ENCODE measurements at places on chromosomes 2 and 18.
A peak's percentile ranks its signal among the peaks of the same experiment; 100 is the strongest.

GRCh38 chr2:28668106-28668814 lies 83.4 kb upstream of the PPP1CB start:
- no peak for DNase-seq

DNA sequence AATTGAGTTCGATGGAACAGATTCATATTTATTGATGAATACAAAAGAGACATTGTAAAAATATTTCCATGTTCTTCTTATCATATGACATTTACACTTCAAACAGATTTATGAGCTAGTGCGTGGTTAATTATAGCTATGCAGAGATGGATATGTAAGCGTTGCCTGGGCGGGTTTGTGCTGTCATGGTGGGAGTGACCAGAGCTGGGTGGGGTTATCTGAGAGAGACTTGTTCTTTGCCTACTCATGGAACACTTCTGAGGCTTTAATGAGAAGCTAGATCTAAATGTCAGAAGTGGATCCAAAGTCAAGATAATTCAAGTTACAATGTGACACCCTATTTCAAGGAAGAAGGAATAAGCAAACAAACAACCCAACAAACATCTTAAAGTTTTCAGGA lies 162.3 kb upstream of the ZEB2 start:
- no peak for DNase-seq

GRCh38 chr2:224195925-224196571 lies 157.0 kb upstream of the SERPINE2 start:
- DNase-seq = no peak

GRCh38 chr2:210553373-210553772 lies 3.0 kb upstream of the CPS1 start:
- no peak for DNase-seq

DNA sequence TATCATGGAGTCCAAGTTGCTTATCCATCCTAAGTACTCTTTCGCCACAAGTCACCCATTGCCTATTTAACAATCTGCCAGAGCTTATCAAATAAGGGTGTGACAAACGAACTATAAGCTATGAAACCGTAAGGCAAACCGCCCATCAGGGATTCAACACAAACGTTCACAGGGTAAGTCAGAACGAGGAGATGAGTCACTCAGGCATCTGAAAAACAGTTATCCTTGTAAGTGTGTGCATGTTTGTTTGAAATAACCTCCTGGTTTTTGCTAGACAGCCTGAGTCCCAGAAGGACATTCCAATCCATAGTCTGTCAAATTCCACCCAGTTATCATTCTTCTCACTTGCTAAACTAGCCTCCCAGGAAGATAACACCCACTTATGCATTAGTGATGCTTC lies 299.1 kb downstream of the PAX3 start:
- no peak for DNase-seq

DNA sequence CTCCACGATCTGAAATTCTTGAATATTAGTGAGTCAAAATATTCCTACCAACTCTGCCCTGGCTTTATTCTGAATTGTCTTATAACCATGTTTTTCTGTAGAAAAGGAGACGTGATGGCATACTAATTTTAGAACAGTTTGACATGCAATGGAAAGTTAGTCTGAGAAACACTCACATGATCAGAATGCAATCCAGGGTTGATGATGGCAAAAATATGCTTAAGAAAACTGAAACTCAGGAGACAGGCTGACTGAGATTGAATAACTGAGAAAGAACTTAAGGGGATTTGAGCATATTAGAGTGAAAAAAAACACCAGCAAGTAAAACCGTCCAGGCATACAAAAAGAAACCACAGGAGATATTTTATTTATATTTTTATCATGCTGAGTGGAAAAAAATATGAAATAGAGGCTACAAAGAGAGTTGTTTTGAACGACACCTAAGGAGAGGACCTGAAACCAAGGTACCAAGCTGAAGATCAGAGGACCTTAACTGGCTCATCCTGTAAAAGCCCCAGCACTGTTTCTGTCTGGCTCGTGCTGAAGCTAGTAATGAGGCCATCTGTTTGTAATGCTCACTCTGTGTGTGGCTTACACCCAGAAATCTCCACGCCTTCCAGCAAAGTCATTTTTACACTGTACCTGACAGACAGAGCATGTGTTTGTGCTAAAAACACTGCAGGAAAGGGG lies 437.2 kb upstream of the PKDCC start:
- DNase-seq = no peak

GRCh38 chr18:7856733-7857132 lies 289.6 kb downstream of the PTPRM start:
- DNase-seq = no peak

GRCh38 chr2:55151733-55152433 lies 80.2 kb downstream of the CLHC1 start:
- no peak for DNase-seq

- no peak for DNase-seq
Observed at GRCh38 chr2:187429989-187430388, 18.1 kb downstream of the CALCRL start.

DNA sequence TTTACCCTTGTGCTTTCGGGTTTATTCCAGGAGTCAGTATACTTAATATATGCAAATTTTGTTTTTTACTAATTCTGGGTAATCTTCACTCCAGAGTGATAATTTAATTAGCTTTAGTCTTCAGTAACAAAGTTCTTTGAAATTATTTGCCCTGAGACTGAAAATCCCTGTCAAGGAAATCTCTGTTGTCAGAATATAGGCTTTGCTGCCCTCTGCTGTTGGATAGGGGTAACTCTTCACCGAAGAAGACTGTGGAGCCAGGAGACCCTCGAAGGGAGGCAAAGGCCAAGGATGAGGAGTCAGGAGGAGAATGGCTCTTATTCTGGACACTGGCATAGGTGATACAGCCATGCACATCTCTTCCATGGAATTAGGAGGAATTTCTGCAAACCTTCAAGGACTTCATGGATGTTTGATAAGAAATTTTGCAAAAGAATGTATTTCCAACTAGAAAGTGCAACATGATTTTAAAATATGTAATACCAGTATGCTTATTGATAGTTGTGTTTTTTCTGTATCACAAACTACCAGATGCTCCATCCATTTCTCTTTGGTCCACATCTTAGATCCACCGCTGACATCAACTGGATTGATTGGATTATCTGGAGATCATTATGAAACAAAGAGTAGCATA lies 182.3 kb downstream of the RDH14 start:
- DNase-seq = peak; percentile 41

DNA sequence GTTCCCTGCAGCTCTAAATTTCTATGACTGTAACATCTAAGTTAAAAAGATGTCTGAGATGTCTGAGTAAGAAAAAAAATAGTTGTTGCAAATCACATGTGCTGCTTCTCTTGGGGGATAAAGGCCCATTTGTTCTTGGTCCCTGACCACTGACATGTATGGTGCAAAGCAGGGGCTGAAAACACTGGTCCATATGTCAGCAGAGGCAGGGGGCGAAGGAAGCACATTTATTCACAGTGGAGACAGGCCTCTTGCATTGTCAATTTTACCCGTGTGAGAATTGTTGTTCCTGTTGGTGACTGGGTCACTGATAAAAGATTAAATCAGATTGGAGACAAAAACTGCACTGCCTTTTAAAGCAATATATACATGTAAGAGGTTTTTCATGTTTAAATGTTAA lies 38.8 kb downstream of the PRKCE start:
- DNase-seq = no peak

- DNase-seq = no peak
Observed at GRCh38 chr2:209591021-209591420, 167.2 kb downstream of the MAP2 start.

- DNase-seq = peak; percentile 94
Observed at GRCh38 chr2:218908721-218909619, 28.3 kb downstream of the WNT10A start.

Data from CD8-positive, alpha-beta T cell (primary cell).